ENCODE measurements at places on chromosomes 2 and 18. TPM values are rescaled to one million over a fixed set of nuclear protein-coding genes. Genes with fewer than 3 reads are reported as not detected.

OR6B2 gene
- polyA plus RNA-seq: not detected

DNA sequence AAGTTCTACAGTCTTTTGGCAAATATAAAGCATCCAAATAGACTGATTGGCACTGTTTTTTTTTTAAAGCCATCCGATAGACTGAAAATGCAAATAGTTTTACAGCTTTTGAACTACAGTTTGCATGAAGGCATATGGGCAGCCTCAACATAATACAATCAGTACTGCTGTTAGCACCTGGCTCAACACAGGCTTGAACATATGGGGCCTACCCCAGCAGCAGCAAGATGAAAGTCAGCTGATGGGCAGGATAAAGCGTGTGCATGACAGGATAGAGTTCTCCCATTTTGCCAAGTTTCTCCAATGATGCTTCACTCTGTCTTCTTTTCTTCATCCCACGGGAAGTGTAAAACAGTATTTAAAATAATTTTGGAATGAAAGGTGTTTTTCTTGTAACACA is 1.3 kb upstream of the AKAIN1 start:
- no peak overlapping the region for H3K27ac ChIP-seq
- peaks cover 2% of the 10 kb centered on the region for H3K4me1 ChIP-seq
- H3K27me3 ChIP-seq: peaks cover 25% of the 10 kb centered on the region
- no peak for DNase-seq
- no peak overlapping the region for H3K4me3 ChIP-seq
- no peaks in the 10 kb centered on the region for H3K36me3 ChIP-seq

DNA sequence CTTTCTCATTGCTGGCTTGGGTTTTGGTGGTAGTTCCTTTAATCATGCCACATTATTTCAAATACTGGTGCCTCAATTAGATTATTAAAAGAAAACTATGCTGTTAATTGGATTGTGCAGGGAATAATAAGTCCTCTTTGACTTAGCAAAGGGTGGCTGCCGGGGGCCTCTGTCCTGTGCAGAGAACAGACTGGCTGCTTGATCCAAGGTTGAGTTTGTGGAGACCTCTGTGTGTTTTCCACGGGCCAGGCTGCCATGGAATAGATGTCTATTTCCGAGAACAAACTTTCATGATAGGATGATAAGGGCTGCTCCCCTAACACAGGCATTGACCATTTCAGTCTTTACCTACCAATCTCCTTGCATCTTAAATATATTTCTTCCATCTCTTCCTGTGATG is 30.4 kb upstream of the OTOS start:
- no peak overlapping the region for H3K4me3 ChIP-seq
- H3K27ac ChIP-seq: no peak overlapping the region
- H3K4me1 ChIP-seq: peaks cover 3% of the 10 kb centered on the region
- H3K27me3 ChIP-seq: peaks cover 11% of the 10 kb centered on the region

- no peak overlapping the region for H3K27ac ChIP-seq
- H3K4me1 ChIP-seq: peaks cover 2% of the 10 kb centered on the region
- H3K4me3 ChIP-seq: no peak overlapping the region
- peaks cover 2% of the 10 kb centered on the region for H3K27me3 ChIP-seq
- DNase-seq: no peak
These were observed 23.8 kb upstream of the KLHL29 start for GRCh38 chr2:23361152-23361551.

DNA sequence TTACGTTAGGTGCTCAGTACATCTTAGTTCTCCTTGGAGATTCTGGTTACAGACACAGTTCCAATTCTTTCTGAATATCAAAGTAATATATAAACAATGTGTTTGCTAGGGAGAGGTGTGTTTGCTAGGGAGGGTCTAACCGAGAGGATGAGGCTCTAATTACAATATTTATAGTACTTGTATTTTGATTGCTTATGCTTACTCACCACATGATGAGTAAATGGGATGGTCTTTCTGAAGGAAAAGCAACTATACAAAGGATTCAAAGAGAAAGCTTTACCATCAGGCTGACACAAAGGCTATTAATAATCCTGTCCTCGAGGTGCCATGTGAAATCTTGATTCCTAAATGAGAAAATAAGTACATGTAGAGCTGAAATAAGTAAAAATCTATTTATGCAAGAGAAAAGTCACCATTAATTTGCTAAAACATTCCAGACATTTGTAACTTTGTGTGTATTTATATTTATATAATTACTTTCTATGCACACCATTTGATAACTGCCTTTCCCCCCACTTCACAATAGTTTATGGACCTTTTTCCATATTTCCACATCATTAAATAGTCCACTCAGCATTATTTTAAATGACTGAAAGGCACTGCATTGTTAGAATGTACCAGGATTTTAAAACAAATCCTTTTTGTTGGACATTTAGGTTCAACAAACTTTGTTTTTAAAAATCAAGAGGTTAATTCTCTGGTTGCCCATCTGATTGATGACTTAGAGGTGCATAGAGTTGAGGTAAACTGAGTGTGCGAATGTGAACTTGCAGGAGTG is 94.5 kb upstream of the FN1 start:
- no peaks in the 10 kb centered on the region for H3K27me3 ChIP-seq
- no peak overlapping the region for H3K4me3 ChIP-seq
- DNase-seq: no peak
- no peaks in the 10 kb centered on the region for H3K36me3 ChIP-seq

- H3K36me3 ChIP-seq: no peaks in the 10 kb centered on the region
- H3K4me3 ChIP-seq: no peak overlapping the region
- peak; percentile 3 for DNase-seq
- H3K27me3 ChIP-seq: no peaks in the 10 kb centered on the region
- no peaks in the 10 kb centered on the region for H3K4me1 ChIP-seq
- H3K27ac ChIP-seq: no peak overlapping the region
These were observed 1109.7 kb downstream of the SOCS6 start for GRCh38 chr18:71398531-71398930.

DNA sequence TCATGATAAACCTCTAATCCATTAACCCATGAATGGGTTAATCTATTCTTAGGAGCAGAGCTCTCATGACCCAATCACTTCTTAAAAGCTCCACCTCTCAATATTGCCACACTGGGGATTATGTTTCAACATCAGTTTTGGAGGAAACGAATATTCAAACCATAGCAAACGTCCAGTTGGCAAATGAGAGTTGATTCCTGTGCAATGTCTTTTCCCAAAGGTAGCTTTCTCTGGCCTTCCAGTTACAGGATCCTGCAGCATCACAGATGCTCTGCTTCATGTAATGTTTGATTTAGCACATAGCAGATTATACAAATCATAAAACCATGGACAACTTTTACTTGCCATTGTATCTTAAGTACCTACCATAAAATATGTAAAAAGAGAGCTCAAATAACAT is 481.0 kb downstream of the TNS1 start:
- H3K4me1 ChIP-seq: peaks cover 5% of the 10 kb centered on the region
- H3K27ac ChIP-seq: peak overlapping the region; percentile 16
- H3K36me3 ChIP-seq: no peaks in the 10 kb centered on the region
- no peak overlapping the region for H3K4me3 ChIP-seq

DNA sequence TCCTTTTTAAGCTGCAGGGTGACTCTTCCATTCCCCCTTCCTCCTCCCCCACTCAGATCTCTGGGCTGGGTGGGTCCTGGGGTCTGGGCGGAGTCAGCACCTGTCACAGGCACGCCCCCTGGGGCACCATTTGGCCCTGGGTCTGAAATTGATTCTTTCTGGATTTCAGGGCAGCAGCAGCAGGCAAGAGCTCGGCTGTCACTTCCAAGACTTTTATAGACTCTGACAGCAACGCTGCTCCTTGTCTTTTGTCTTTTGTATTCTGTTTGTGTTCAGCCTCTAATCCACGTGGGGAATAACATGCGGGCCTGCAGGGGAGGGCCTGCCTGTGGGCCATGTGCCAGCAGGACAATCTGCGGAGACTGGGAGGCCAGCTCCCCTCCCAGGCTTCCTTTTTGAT is 3.9 kb downstream of the BOD1L2 start:
- H3K4me1 ChIP-seq: peaks cover 12% of the 10 kb centered on the region
- H3K4me3 ChIP-seq: no peak overlapping the region
- no peaks in the 10 kb centered on the region for H3K36me3 ChIP-seq
- H3K27me3 ChIP-seq: no peaks in the 10 kb centered on the region
- peak overlapping the region; percentile 7 for H3K27ac ChIP-seq
- peak; percentile 37 for DNase-seq

- H3K4me1 ChIP-seq: peaks cover 5% of the 10 kb centered on the region
- no peak overlapping the region for H3K27ac ChIP-seq
- no peak for DNase-seq
- peaks cover 39% of the 10 kb centered on the region for H3K27me3 ChIP-seq
- no peaks in the 10 kb centered on the region for H3K36me3 ChIP-seq
- no peak overlapping the region for H3K4me3 ChIP-seq
These were observed 7.6 kb downstream of the KCNK3 start for GRCh38 chr2:26700078-26700477.

DNAH6 gene
- polyA plus RNA-seq: 0.37 TPM

GRCh38 chr2:45190481-45190942 is 181.3 kb upstream of the SIX2 start:
- peak overlapping the region; percentile 78 for H3K27ac ChIP-seq
- H3K27me3 ChIP-seq: no peaks in the 10 kb centered on the region
- H3K4me1 ChIP-seq: peaks cover 38% of the 10 kb centered on the region
- no peak for DNase-seq

- peaks cover 14% of the 10 kb centered on the region for H3K36me3 ChIP-seq
- H3K27ac ChIP-seq: no peak overlapping the region
- peaks cover 6% of the 10 kb centered on the region for H3K4me1 ChIP-seq
- DNase-seq: no peak
- no peaks in the 10 kb centered on the region for H3K27me3 ChIP-seq
These were observed 2.0 kb downstream of the DNAJC27 start for GRCh38 chr2:24969784-24970183.

CHMP1B gene
- polyA plus RNA-seq: 22.1 TPM

GRCh38 chr18:8706791-8707555 is 1.6 kb downstream of the MTCL1 start:
- H3K4me3 ChIP-seq: peak overlapping the region; percentile 46
- no peak overlapping the region for H3K27ac ChIP-seq
- peaks cover 34% of the 10 kb centered on the region for H3K27me3 ChIP-seq
- H3K36me3 ChIP-seq: no peaks in the 10 kb centered on the region
- H3K4me1 ChIP-seq: peaks cover 31% of the 10 kb centered on the region
- DNase-seq: peak; percentile 60

DNA sequence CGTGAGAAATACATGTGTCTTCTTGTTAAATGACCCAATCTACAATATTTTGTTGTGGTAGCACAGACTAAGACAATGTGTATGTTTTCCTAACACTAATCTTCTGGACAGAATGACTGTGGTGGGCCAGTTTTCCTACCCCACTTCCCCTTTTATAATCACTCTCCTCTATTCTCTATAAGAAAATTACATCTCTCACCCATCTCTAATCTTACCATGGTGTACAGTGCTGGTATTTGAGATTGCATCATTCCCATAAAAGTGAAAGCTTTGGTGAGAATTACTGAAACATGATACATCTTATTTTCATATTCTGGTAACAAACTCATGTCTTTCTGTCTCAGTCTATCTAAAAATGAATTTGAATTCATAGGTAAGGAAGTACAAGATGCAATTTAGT is 40.5 kb downstream of the CAVIN2 start:
- DNase-seq: no peak
- no peak overlapping the region for H3K4me3 ChIP-seq
- no peaks in the 10 kb centered on the region for H3K27me3 ChIP-seq

GRCh38 chr2:133841900-133842299 is 273.6 kb upstream of the NCKAP5 start:
- DNase-seq: peak; percentile 96
- peaks cover 26% of the 10 kb centered on the region for H3K4me1 ChIP-seq
- H3K36me3 ChIP-seq: no peaks in the 10 kb centered on the region
- no peaks in the 10 kb centered on the region for H3K27me3 ChIP-seq
- H3K27ac ChIP-seq: peak overlapping the region; percentile 15
- no peak overlapping the region for H3K4me3 ChIP-seq

DNA sequence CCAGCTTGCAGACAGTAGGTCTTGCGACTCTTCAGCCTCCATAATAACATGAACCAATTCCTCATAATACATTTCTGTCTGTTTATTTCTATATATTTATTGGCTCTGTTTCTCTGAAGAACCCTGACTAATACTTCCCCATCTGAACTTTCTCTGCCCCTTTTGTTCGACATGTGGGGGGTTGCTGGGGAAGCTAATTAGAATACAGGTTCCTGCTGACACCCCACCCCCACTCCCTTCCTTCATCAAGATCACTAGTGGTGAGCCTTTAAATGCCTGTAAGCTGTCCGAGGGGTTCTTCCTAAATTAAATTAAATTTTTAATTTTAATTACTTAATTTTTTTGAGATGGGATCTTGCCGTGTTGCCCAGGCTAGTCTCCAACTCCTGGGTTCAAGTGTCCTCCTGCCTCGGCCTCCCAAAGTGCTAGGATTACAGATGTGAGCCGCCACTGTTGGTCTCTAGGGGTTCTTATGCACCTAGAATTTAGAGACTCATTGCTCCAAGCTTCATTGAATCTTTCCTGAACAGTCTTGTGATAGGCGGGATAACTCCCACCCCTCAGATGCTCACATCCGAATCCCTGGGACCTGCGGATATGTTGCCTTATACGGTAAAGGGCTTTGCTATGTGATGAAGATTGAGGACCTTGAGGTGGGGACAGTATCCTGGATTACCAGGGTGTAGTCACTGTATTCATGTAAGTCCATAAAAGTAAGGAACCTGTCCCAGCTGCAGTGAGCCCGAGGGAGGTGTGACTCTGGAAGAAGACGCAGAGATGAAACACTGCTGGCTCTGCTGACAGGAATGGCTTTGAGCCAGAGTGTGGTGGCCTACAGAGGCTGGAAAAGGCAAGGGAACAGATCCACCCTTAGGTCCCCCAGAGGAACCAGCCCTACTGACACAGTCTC is 26.2 kb downstream of the HPCAL1 start:
- no peak overlapping the region for H3K4me3 ChIP-seq
- peaks cover 62% of the 10 kb centered on the region for H3K4me1 ChIP-seq
- no peak for DNase-seq
- H3K27me3 ChIP-seq: peaks cover 4% of the 10 kb centered on the region
- no peak overlapping the region for H3K27ac ChIP-seq
- H3K36me3 ChIP-seq: no peaks in the 10 kb centered on the region

GRCh38 chr18:27656905-27657304 is 471.8 kb upstream of the CHST9 start:
- H3K36me3 ChIP-seq: no peaks in the 10 kb centered on the region
- no peak for DNase-seq
- H3K4me1 ChIP-seq: no peaks in the 10 kb centered on the region
- H3K27ac ChIP-seq: no peak overlapping the region
- H3K4me3 ChIP-seq: no peak overlapping the region

SLC4A1AP gene
- polyA plus RNA-seq: 23.9 TPM

DNA sequence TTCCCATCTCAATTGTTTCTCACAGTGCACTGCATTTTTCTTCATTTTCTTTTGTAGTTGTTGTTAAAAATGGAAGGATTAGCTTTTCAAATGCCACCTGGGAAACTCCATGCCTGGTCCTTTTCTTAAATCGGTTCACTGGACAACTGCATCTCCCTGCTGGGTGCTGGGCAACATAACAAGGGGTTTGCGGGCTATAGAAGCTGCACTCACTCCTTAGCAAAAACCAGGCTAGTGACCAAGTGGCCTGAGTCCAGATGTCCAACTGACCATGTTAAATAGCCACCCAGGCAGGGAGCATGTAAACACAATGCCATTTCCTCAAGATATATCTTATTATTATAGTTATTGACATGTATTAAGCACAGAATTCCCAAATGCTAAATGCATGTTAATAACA is 264.9 kb downstream of the ICOS start:
- H3K36me3 ChIP-seq: no peaks in the 10 kb centered on the region
- peaks cover 2% of the 10 kb centered on the region for H3K4me1 ChIP-seq
- H3K27ac ChIP-seq: no peak overlapping the region
- H3K4me3 ChIP-seq: no peak overlapping the region
- H3K27me3 ChIP-seq: no peaks in the 10 kb centered on the region
